LNCaP clone FGC (cell line): ENCODE measurements at places on chromosomes 16 and 17.

GRCh38 chr17:65297916-65298315 is 160.7 kb downstream of the RGS9 start:
- no peak for DNase-seq

GRCh38 chr17:65346166-65346565 is 209.0 kb downstream of the RGS9 start:
- no peak for DNase-seq

GRCh38 chr17:77609553-77610517 is 348.7 kb upstream of the TNRC6C start:
- no peak for DNase-seq

DNA sequence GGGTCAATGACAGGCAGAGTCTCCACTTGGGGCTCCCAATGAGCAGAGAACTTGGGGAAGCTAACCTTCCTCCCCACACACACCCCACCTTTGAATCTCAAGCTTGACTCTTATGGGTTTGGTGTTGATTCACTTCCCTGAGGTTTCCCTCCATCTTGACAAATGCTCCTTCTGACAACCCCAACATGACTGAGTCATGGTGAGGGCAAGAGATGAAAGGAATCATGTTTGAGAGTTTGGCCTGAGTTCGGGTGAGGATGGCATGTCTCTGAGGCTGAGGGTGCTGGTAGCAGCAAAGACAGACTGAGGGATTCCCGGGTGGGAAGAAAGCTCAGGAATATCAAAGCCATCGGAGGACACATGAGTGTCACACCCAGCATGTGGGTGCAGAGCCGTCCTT is 18.7 kb downstream of the KRT9 start:
- no peak for DNase-seq

DNA sequence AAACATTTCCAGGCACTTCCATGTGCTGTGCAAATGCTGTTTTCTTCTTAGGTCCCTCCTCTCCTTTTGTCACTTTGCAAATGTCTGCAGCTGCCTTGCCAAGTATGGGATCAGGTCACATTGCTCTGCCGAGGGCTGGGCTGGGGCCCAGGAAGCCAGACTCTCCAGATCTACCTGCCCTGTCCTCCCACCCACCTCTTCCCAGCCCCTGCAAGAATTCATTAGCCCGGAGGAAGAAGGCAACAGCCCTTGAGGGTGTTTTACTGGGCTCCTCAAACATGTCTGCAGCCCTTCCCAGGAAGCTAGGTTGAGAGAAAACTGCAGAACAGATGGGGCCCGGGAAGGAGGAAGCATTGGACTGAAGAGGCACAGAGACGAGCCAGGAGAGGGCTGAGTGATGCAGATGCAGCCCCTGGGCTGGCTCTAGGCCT is 47.1 kb downstream of the WSB1 start:
- DNase-seq = no peak

GRCh38 chr16:3652373-3653195 is 1.9 kb upstream of the DNASE1 start:
- DNase-seq = no peak

GRCh38 chr16:85398050-85398451 is 215.1 kb upstream of the GSE1 start:
- DNase-seq = no peak

- DNase-seq = no peak
Observed at GRCh38 chr16:8179615-8180014, 410.7 kb downstream of the TMEM114 start.

- DNase-seq = no peak
Observed at GRCh38 chr17:76943202-76943601, 75.0 kb downstream of the MGAT5B start.
